Breast epithelium (tissue), 4 donors: ENCODE measurements at places on chromosomes 5 and 9. TPM values are rescaled to one million over a fixed set of nuclear protein-coding genes. Genes with fewer than 3 reads are reported as not detected.

DNA sequence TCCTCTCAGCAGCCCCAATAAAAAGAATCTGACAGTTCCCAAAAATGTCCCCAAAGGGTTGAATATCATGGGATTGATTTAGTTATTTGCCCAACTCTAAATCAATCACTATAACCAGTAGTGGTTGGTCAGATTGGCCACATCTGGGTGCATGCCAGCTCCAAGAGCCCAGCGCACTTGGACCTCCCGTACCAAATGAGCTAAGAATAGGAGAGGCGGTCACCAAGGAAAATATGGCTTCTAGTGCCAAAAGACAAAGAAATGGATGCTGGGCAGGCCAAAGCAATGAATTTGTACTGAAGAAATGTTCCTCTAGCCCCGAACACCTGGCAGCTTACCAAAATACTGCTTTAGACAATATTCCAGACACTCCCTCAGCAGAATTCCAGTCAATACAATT lies 80.3 kb downstream of the RCL1 start:
- H3K27ac ChIP-seq = no peak overlapping the region
- no peaks in the 10 kb centered on the region for H3K4me1 ChIP-seq
- H3K27me3 ChIP-seq = no peaks in the 10 kb centered on the region
- no peak overlapping the region for H3K4me3 ChIP-seq

- H3K36me3 ChIP-seq = no peaks in the 10 kb centered on the region
- no peak for DNase-seq
- H3K27me3 ChIP-seq = no peaks in the 10 kb centered on the region
Observed at GRCh38 chr5:57955511-57955910, 472.9 kb upstream of the ACTBL2 start.

GRCh38 chr9:98310752-98311392 lies 55.4 kb upstream of the TBC1D2 start:
- no peak for DNase-seq
- no peaks in the 10 kb centered on the region for H3K36me3 ChIP-seq
- no peaks in the 10 kb centered on the region for H3K27me3 ChIP-seq
- H3K4me3 ChIP-seq = no peak overlapping the region
- H3K27ac ChIP-seq = no peak overlapping the region

- peaks cover 33% of the 10 kb centered on the region for H3K4me1 ChIP-seq
- H3K27ac ChIP-seq = peak overlapping the region; percentile 95
- peak overlapping the region; percentile 65 for H3K4me3 ChIP-seq
- no peak for DNase-seq
- H3K36me3 ChIP-seq = no peaks in the 10 kb centered on the region
Observed at GRCh38 chr9:133125941-133126696, 5.1 kb upstream of the RALGDS start.

Gene KIF4B
- not detected for total RNA-seq
